CD4-positive, CD25-positive, alpha-beta regulatory T cell (primary cell): ENCODE measurements at places on chromosomes 7 and 10. TPM values are rescaled to one million over a fixed set of nuclear protein-coding genes. Genes with fewer than 3 reads are reported as not detected.

- DNase-seq, result no peak
Observed at GRCh38 chr7:116021237-116021636, 9.3 kb downstream of the TFEC start.

DNA sequence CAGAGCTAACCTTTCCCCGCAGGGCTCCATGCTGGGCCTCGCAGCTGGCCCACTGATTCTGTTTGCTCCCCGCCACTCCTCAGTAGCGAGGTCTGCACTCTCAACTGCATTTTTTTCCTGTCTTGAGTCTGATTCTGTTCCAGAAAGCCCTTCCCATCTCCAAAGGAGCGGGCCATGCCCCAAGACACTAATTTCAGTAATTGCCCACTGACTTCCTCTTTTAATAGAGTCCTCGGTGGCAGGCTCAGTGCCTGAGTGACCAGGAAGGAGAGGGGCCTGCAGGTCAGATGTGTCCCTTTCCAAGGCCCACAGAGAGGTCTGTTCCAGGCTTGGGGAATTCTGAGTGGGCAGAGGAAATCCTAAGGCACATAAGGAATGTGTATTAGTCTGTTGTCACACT is 77.4 kb downstream of the ADCY1 start:
- DNase-seq, result no peak

DNA sequence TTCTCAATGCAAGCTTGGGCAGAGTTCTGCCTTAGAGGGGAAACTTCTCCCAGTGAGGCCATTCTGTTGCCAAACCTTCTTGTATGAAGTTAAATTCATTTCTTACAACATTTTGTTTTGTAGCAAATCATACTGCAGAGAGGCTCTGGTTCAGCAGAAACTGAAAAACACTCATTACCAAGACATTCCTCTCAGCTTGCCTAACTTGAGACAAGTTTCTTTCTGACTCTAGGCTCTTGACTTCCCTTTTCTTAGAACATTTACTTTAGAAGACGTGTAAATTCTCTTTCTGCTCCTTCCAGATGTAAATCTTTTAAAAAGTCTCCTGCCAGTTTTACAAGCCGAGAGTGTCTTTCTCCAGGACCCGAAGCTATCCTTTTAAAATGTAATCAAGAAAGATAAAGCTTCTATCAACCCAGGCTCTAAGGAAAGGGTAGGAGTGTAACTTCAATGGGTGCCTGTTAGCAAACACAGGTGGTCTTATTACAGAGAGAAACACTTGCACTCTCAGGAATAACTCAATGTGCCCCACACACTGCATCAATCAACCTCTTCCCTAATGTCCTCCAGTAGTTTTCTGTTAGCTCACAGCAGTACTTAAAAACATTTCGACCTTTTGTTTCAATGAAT is 80.5 kb upstream of the TAS2R16 start:
- DNase-seq, result no peak

The HOGA1 gene
- not detected for polyA plus RNA-seq

The STRA8 gene
- not detected for polyA plus RNA-seq

- no peak for DNase-seq
Observed at GRCh38 chr7:27183682-27184336, 1.2 kb downstream of the HOXA11 start.

The BTBD16 gene
- polyA plus RNA-seq, result 0.12 TPM

DNA sequence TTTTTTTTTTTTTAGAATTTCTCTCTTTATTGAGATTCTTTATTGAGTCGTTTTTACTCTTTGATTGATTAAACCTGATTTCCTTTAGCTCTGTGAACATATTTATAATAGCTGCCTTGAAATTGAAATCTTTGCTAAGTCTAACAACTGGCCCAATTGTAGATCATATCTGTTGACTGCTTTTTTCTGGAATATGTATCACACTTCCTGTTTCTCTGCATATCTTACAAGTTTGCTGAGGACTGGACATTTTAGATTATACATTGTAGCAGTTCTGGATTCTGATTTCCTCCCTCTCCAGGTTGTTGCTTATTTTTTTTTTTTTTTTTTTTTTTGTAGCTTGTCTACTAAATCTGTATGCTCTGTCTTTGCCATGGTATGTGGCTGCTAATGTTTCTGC is 56.3 kb downstream of the PRKAR2B start:
- no peak for DNase-seq

The EMX2 gene
- polyA plus RNA-seq, result not detected

The CFAP43 gene
- polyA plus RNA-seq, result not detected

GRCh38 chr10:60757420-60757895 is 20.8 kb upstream of the CDK1 start:
- no peak for DNase-seq

The ERVW-1 gene
- polyA plus RNA-seq, result not detected

DNA sequence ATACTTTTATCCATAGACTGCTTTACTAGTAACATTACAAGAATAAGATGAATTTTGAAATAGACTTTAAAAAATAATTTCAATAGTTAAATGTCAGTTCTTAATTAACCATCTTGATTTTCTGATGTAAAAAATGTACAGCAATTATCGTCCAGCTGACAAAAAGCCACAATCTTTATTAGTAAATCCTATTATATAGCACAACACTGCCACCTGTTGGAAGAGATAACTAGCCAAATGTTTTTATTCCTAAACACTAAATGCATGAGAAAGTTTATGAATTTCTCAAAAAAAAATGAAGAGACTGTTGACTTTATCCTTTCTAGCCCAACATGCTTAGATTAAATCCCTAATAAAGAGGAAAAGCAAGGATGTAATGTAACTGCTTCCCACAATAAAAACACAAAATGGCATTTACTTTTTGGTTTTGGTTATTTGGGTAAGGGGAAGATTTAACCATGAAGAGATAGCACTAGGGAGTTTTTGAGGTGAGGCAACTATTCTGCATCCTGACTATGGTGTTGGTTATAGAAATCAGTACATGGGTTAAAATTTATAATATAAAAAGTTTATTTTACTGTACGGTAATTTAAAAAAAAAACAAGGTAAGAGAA is 8.0 kb downstream of the COA1 start:
- DNase-seq, result no peak

DNA sequence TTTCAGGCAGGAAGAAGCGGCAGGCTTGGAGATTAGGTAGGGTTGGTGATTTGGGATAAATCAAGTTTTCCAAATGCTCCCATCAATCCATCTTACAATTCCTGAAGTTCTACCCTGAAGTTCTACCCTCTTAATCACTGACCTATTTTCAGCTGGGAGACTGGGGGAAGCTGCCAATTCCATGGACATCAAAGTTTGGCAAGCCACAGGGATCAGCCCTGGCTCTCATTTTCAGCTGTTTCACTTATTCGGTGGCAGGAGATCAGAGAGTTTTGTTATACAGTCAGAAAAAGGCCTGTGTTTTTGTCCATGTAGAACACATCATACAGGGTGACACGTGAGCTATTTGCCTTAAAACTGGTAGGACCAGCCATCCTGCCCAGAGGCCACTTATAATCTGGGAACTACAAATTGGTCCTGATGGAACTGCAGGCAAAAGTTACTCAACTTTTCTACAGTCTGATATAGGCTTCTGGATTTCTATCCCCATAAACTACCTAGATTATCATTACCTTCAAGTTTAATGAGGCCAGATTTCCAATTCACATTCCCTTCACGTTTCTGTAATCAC is 112.9 kb upstream of the ZNF746 start:
- no peak for DNase-seq

- no peak for DNase-seq
Observed at GRCh38 chr7:44377134-44377463, 51.7 kb upstream of the CAMK2B start.

DNA sequence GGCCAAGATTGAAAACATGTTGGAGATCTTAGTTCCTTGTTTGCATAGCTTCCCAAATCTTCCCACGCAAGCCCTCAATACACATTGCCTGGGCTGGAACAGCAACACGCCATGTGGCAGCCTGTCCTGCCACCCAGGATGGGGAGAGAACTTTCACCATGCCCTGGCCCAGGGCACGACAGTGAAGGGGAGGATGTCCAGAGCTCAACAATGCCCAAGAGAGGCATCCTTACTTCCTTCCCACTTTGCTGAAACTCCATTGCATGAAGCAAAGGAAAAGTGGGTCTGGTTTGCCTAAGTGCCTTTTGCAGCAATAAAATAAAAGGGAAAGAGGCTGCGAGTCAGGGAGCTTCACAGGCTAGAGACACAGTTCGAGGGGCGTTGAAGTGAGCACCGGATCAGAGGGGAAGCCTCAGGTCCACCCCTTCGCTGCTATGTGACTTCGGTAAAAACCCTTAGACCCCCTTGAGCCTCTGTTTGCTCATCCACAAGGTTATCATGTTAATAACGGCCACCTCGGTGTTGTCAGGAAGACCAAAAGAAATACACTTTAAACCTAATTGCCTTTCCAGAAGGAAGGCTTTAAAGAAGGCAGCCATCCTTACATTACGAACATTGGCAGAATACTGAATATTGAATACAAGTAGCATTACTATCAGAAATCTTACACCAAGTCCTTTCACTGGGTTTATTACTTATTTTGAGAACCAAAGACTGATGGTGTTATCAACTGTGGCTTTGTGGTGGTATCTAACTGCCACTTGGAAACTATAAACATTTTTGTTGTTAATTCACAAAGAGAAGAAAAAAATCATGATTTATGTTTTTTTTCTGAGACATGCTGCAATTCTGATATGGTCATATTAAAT is 133.3 kb downstream of the ICA1 start:
- no peak for DNase-seq

The MSRB2 gene
- 6.6 TPM for polyA plus RNA-seq

DNA sequence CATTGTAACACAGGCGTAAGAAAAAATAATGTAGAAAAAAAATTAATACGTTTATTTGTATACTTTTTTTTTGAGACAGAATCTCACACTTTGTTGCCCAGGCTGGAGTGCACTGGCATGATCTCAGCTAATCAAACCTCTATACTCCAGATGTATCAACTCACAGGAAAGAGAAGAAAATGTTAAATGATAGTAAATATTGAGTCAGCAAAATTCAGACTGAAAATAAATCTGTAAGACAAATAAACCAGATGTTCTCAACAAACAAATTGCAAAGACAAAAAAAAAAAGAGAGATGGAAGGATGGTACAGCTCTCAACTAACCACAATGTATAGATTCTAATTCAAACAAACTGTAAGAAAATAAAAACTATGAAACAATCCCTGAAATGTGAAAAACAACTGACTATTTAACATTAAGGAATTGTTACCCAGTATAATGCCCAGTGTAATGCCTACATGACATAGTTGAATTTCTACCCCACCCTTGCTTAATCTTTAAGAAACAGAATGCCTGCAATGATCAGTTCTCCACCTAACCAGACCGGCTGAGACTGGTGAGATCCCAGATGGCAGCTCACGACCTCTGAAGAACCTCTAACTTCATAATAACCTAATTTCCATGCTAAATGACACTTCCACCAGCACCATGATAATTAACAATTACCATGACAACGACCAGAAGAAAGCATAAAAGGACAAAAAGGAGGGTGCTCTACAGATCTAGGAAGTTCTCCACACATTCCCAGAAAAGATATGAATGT is 272.0 kb upstream of the GNAI1 start:
- no peak for DNase-seq

The CALML5 gene
- polyA plus RNA-seq, result not detected

DNA sequence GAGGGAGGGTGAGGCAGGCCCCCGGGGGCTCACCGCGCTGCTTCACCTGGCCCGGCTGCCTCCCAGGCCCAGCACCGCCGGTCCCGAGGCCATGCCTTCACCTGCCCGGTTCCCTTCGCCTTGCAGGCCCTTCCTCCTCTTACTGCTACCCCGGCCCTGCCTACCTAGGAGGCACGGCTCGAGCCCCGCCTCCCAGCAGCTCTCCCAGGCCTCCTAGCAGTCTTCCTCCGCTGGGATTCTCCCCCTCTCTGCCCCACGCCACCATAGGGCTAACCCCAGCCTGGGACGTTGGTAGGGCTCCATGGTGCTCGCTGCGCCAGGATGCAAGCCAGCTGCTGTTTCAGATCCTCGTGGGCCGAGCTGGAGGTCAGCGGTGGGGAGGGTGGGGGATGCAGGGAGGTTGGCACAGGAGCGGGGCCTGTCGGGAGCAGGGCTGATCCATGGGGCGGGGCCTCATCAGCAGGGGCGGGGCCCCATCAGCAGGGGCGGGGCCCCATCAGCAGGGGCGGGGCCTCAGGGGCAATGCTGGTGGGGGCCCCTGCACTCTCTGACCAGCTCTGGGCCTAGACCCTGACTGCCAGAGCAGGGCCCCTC is 63.3 kb downstream of the RASGEF1A start:
- DNase-seq, result no peak

DNA sequence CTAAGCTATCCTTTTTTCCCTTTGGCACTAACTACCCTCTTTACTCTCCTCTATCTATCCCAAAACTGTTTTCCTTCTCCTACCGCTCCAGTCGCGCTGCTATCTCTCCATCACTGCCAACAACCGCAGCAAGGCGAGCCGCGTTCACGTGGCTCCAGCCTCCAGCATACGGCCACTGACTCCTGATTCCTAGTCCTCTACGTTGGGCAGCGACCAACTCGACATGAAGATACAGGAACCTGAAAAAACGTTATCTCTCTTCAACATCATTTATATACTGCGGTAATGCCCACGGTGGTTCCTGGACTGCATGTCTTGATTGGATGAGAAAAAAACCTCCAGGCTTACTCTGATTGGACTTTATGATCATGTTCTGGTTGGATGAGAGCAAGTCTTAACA is 129.5 kb downstream of the ZNF716 start:
- DNase-seq, result no peak

DNA sequence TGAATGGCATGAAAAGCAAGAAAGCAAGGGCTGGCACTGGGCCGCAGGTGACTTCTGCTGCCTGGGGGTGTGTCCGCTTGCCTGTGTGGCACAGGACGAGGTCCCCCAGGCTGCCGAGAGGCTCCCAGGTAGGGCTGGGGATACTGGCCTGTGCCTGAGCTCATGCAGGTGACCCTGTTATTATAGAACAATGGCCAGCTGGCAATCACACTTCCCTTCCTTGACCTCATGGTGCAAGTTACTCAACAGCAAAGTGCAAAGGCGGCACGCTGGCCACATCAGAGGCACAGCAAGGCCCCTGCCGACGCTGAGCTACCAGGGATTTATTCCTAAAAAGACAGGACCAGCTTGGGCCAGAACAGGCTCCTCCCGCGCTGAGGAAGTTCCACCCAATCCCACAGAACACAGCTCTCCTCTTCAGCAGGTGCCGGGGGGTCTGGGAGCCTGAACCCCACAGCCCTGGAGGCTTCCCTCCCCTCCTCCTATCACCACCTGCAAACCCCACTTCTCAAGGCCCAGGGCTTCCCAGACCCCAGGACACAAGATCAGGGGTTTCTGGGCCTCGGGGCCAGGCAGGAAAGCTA is 1.4 kb upstream of the ADAM8 start:
- DNase-seq, result no peak

The OR2A7 gene
- 0.28 TPM for polyA plus RNA-seq

- no peak for DNase-seq
Observed at GRCh38 chr10:58721601-58722281, 209.1 kb downstream of the BICC1 start.

GRCh38 chr7:39525926-39526325 is 40.3 kb upstream of the YAE1 start:
- no peak for DNase-seq

The NEUROG3 gene
- not detected for polyA plus RNA-seq

- DNase-seq, result peak; percentile 75
Observed at GRCh38 chr7:100483090-100483721, 521 bp upstream of the NYAP1 start.

- no peak for DNase-seq
Observed at GRCh38 chr10:79507440-79508167, 4.7 kb upstream of the EIF5AL1 start.
